NCI-H460 (cell line): ENCODE measurements at places on chromosomes 6 and 20.

- no peak for DNase-seq
Observed at GRCh38 chr20:47172579-47172978, 183.9 kb downstream of the ZMYND8 start.

- peak; percentile 33 for DNase-seq
Observed at GRCh38 chr6:24991810-24992467, 56.2 kb upstream of the RIPOR2 start.

DNA sequence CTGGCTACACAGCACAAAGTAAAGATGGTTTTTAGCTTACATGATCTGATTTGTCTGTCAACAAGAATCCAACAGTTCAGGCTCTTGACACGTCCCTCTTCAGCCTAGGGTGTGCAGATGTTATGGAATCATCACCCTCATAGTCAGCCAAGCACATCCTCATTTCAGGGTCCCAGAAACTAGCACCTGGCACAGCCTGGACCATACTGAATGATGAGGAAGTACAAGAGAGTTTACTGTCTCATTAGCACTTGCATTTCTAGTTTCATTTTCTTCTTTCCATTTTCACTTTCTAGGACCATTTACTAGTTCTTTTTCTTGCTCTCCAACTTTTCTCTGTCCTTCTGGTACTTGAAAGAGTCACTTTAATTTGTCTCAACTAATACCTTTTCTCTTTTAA, 6.5 kb downstream of the RIPOR2 start:
- no peak for DNase-seq

- DNase-seq, result no peak
Observed at GRCh38 chr6:33314515-33314942, 651 bp upstream of the TAPBP start.

DNA sequence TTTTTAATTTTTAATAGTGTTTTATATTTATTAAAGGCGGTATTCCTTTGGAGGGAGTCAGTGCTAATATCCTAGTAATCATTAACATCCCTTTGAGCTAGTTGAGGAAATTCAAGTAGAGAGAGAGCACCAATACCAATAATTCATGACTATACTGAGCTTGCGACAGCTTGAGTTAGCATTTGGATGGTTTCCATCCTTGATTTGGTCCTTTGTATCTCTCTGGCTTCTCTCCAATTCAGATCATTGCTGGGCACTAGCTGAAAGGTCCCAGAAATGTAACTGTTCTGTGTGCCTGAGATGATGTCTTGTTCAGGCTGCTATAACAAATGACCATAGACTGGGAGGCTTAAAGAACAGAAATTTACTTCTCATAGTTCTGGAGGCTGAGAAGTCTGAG, 77.0 kb downstream of the RNF144B start:
- no peak for DNase-seq

DNA sequence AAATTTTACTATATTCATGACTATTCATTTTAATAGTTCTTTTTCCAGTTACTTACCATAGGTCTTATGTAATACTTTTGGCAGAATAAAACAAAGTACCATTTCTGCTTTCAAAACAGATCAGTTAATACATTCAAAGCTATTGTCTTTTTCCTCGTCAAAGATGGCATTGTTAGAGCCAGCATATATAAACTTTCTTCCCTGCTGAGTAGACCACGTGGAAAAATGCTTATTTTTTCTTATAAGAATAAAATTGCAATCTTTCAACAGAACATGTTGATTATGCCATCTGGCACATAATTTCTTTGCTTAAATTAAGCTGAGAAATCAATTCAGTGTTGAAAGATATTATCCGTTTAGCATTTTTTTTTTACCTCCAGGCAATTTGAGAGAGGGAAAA, 34.9 kb upstream of the EXOC2 start:
- DNase-seq, result no peak

DNA sequence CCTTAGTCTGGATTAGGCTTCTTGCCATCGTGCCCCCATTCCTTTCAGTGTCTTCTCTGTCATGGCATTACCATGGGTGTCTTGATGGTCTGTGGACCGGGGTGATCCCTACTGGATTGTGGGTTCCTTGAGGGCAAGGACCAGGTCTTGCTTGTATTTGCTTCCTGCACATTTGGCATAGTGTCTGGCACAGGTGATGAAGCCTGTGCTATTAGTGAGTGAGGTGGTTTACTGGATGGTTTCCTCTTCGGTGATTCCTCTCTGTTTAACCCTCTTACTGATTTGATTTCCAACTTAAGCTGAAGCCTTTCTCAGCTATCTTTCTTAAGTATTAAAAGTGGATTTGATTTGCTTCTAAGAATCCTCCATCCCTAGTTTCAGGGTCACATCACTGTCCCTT, 162.3 kb downstream of the GRM1 start:
- DNase-seq, result no peak

DNA sequence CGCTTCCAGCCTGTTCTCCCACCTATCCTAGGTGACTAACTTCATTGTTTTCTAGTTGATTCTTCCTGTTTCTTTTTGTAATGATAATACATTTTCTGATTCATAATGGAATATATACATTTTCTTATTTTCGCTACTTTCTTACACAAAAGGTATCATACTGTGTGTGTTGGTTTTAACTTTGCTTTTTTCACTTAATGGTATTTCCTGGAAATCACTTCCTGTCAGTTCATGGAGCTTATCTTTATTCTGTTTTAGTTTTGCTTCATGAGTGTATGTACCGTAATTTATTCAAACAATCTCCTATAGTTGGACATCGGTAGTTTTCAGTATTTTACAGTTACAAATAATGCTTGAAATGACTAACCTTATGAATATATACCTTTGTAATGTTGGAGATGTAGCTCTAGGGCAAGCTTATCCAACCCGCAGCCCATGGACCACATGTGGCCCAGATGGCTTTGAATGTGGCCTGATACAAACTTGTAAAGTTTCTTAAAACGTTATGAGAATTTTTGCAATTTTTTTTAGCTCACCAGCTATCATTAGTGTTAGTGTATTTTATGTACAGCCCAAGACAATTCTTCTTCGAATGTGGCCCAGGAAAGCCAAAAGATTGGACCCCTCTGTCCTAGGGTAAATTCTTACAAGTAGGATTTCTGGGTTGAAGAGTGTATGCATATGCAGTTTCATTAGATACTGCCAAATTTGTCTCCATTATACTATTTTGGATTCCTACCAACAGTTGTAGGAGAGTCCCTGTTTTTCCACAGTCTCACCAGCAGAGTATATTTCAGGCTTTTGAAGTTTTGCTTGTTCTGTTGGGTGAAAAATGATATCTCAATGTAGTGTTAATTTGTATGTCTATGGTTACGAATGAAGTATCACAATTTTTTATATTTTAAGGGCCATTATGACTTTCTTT, 16.7 kb downstream of the TRMT11 start:
- DNase-seq, result no peak

DNA sequence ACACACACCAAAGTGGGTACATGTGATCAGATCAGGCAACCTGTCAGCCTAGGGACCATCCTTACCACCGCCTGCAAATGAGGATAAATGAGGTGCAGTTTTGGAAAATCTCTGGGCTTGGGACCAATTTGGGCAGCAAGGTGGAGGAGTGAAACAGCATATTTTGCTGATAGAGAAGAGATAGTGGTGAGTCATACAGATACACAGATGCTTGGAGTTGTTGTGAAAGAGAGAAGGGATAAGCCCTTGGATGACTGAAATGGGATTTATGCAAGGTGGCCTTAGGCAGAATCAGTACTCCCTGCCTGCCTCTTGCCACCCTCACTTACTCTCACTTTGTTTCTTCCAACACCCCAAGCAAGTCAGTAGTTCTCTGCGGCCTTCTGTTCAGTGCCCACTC, 34.7 kb downstream of the BMP2 start:
- DNase-seq, result no peak

DNA sequence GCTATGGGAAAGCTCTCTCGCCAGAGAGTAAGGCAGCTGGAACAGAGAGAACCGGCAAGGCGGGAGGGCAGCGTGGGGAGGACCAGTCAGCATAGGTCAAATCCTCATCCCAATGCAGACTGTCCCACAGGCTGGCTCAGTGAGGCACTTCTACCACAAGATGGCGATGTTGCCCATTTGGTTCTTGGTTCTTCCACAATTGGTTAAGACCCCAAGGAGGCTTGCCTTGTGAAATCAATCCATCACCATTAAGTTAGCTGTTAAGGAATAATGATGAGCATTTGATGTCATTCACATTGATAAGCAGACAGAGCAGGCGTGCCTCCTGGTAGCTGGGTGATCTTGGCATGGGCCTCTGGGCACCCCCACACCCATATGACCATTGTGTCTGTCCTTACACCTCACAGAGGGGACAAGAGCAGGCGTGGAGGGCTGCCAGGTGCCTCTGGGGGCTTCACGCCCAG, 2.4 kb downstream of the CSTL1 start:
- peak; percentile 71 for DNase-seq

DNA sequence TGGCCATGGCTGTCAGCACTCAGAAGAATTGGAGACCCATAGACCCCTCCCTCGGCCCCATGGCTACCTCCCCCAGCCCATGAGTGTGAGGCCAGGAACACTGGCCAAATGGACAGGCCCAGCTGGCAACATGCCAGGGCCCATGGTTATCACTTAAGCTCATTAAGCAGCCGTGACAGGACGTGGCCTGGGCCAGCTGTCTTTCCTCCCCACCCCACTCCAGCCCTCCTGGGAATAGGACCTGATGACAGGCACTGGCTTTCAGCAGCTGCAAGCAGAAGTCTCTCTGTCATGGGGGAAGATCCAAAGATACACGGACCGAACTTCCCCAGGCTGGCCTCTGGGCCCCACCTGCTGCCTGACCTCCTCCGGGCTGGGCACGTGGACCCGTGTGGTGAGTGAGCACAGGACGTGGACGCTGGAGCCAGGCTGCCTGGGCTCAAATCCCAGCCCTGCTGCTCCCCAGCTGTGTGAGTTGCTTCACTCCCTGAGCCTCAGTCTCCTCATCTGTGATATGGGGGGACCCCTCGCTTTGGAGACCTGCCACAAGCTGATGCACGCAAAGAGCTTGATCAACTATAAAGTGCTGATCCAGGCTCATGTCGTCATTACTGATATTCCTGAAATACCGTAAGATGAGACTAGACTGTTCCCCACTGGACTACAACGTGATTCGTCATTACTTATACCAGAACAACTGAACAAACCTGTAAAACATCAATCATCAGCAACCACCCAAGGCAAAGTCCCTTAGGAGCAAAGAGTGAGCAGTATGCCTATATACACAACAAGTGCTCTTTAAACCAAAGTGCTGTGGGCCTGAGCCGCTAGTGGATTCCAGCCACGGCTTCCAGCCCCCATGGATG, 22.0 kb upstream of the VSTM2L start:
- DNase-seq, result no peak

DNA sequence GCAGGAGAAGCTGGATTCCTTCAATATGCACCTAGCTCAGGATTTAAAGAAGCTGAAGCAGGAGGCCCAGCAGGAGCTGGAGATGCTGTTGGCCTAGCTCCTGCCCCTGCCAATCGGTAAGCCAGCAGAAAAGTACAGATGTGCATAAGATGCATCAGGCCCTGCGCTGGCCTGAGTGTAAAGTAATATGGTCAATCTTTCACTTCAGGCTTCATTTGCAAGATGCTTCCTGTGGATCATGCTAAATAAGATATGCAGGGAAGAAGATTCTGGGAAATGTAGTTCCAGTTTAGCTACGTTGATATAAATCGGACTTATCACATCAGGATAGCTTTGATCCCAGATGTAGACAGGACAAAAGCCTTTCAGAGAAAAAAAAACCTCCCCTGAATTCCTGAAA, 100.3 kb downstream of the GJA1 start:
- DNase-seq, result no peak

DNA sequence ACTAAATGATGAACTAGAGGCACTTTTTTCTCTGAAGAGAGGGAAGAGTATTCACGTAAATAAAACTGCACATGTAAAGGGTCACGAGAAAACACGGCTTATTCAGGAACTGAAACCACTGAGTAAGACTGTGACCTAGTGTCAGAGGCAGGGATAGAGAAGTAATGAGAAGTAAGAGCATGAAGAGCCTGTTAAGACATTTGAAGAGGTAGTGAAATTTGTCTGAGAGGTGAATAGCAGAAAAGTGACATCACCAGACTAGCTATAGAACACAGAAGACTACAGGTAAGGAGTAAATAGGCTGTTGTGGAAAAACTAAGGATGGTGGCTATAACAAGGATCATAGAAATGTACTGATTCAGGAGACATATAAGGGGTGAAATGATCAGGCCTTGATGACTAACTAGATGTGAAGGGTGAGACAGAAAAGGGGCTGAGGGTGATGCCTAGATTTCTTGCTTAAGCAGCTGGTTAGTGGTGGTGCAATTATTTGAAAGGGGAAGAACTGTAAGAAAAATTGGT, 76.8 kb downstream of the REV3L start:
- DNase-seq, result no peak

GRCh38 chr6:145350928-145351327, 384.4 kb downstream of the EPM2A start:
- DNase-seq, result no peak

- DNase-seq, result no peak
Observed at GRCh38 chr20:35472209-35472608, 16.8 kb downstream of the CEP250 start.

GRCh38 chr6:139605350-139605749, 230.9 kb upstream of the CITED2 start:
- DNase-seq, result no peak

DNA sequence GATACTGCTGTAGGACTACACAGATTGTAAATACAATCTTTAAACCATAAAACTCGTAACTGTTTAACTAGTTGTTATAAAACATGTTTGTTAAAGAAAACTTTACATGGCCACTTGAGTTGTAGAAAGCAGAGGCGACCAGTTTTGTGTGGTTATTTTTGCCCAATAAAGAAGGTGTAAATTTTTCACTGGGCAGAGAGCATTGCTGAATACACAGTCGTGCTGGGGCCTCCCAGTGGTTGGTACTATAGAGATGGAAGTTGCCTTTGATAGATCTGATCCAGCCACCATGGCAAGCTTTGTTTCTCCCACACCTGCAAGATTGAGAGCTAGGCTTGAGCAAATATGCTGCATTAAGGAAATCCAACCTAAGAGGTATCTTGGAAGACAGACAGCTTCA, 34.0 kb upstream of the YWHAB start:
- no peak for DNase-seq

DNA sequence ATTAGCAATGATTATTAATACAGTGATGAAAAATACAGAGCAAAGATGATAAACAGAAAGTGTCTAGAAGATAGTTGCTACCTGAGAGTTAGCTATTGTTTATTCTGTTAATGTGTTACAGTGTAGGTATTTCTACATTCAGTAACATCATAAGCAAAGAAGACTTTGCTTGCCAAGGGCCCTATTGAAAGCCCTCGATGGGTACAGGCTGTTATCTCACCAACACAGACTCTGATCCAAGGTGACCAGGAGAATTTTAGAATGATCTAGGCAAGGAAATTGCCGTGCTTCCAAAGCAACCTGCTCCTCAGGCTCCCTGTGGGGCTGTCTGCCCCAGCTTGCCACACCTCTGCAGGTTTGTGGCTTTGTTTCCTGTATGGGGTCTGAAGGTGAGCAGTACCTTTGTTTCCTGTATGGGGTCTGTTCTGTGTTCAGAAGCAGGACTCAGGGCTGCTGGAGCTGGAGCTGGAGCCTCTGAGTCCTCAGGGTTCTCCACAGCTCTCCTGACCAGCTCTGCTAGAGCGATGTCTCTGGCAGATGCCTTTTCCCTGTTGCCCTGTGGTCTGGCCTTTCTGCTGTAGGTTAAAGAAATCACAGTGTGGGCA, 32.5 kb downstream of the PHACTR3 start:
- no peak for DNase-seq

GRCh38 chr6:31651602-31652191, 764 bp downstream of the BAG6 start:
- DNase-seq, result no peak

- no peak for DNase-seq
Observed at GRCh38 chr20:40785346-40785745, 96.3 kb upstream of the MAFB start.
